PC-3 (cell line): ENCODE measurements at places on chromosomes 1 and 21.
A peak's percentile ranks its signal among the peaks of the same experiment; 100 is the strongest.

DNA sequence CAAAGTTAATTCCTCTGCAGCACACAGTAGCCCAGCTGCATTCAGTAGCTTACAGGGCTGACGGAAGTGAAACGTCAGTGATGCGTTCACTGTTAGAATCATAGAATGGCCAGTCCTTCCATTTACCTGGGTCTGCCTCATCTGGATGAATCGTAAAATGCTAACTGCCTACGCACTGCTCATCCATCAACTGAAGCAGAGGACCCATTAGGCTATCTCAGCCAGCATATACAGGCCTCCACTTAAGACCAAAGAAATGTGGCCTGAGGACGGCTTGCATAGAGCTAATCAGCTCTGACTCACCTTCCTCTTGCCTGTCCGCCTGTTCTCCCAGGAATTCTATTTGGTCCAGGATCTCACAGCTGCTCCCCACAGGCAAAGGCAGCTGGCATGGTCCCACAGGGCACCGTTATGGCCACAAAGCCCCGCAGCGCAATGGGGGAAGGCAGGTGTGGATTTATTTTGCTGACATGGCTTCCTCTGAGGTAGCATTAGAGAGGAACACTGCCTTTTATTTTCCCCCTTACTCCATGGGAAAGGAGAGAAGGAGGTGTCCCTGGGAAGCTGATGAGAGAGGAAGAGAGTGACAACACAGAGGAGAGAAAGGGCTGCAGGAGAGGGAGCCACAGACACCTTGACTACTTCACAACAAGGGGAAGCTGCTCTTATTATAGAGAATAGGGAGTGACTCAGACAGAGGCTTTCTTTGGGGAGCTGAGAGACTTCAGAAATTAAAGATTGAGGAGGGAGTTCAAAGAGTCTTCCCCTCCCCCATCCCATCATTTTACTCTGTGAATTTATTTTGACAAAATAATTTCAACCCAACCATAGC, 177.6 kb downstream of the HHIPL2 start:
- peak; percentile 53 for DNase-seq

GRCh38 chr1:43444836-43445235, 8.9 kb downstream of the HYI start:
- no peak for DNase-seq

- peak; percentile 42 for DNase-seq
Measured at GRCh38 chr1:215835951-215836350, 268.8 kb downstream of the KCTD3 start.

DNA sequence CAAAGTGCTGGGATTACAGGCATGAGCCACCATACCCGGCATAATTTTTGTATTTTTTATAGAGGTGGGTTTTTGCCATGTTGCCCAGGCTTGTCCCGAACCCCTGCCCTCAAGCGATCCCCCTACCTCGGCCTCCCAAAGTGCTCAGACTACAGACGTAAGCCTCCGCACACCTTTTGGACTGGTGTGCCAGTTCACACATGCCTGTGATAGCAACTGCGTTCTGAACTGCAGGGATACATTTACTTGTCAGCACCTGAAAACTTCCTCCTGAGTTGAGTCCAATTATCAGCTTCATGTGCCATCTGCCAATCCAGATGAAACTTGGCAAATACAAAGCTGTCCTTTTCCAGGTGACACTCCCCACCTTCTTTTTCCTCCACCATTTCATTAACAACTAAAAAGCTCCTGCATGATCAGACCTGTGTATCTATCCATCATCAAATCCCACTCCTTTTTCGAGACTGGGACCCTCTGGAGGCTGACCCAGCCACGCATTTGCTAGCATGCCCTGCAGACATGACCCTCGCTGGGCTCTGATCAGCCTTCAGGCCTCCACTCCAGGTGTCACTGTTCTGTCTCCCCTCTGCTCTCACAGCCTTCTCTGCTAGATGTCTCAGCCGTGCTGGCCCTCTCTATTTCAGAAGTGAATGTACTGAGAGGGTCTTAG, 2.1 kb upstream of the DEGS1 start:
- no peak for DNase-seq

- peak; percentile 58 for DNase-seq
Measured at GRCh38 chr1:155776414-155776813, 80.6 kb downstream of the GON4L start.

DNA sequence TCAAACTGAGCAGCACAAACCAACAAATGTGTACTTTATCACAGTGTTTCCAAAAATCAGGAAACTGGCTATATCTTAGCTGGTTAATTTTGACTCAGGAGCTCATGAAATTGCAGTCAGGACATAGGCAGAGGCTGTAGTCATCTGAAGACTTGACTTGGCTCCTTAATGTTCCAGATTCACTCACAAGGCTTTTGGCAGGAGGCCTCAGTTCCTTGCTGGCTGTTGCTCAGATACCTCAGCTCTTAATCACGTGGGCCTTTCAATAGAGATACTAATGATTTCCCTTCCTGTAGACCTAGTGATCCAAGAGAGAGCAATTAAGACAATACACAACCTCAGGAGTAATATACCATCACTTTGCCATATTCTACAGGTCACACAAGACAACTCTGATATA, 537.7 kb downstream of the BRINP3 start:
- DNase-seq: peak; percentile 34
